Fibroblast of the aortic adventitia (primary cell): ENCODE measurements at places on chromosomes 6 and 20.

DNA sequence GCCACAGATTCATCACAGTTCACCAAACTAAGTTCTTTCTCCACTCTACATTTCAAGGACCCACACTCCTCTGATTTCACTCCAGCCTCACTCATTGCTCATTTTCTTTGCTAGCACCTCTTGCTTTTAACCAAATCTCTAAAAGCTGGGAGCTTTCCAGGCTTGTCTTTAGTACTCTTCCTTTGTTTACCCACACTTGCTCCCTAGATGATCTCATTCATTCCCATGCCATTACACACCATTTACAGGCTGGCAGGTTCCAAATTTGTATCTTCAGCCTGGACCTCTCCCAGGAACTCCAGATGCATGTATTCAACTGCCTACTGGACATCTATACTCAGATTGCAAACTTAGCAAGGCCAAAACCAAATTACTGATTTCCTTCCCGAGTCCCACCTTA is 5.3 kb upstream of the GUCA1B start:
- peak; percentile 97 for DNase-seq

DNA sequence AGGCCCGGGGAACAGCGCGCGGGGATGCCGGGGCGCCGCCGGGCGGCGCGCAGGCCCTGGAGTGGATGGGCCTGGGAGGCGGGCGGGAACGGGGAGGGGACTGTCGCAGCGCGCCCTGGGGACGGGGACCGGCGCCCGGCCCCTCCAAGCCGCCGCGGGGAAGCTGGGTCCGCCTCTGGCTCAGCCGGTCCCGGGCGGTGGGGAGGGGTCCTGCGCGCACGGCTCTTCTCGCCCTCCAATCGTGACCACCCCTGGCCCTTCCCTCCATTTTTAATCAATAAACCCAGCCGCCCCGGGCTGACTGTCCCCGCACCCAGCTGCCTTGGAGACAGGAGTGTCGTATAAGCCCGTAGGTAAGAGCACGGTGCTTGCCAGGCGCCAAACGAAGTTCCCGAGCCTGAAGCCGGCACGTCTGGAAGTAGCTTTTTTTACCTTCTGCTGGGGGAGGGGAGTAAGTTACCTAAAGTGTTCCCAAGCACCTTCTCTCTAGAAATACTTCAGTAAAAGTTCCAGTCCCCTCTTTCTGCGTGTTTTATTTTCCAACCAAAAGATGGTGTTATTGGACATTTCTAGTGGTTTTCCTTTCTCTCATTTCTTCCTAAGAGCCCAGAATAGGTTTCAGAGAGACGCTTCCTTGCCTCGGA is 780 bp upstream of the TAF4 start:
- peak; percentile 33 for DNase-seq

DNA sequence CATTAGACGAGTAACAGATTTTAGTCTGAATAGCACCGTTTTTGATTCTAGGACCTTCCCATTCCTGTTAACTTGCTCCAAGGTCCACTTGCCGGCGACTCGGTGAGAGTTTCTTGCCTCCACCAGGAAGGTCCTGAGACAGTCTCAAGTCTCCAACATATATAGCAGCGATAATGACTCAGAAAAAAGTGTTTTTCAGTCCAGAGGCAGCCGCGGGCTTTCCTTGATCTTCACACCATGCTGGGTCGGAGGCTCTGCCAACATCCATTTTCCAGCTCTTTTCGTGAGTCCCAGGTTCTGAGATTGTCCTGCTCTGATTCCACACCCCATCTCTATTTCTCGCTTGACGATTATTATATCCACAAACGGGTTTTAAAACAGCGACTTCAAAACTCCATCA is 170.5 kb downstream of the GPX5 start:
- DNase-seq = no peak

GRCh38 chr6:95017922-95018321 is 559.4 kb upstream of the MANEA start:
- no peak for DNase-seq

DNA sequence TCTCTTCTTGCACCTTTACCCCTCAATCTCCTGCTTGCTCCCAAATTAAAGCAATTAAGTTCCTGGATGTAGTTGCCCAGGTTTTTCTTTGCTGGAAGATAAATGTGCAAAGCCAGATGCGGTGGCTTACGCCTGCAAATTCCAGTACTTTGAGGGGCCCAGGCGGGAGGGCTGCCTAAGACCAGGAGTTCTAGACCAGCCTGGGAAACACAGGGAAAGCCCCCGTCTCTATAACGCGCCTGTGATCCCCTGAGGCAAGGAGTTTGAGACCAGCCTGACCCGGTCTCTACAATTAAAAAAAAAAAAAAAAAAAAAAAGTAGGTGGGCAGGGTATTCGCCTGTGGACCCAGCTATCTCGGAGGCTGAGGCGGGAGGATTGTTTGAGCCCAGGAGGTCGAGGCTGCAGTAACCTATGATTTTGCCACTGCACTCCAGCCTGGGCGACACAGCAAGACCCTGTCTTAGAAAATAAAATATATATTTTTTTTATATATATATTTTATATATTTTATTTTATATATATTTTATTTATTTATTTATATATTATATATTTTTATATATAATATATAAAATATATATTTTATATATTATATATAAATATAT is 461 bp upstream of the DCDC2 start:
- no peak for DNase-seq
